ENCODE measurements at places on chromosomes 16 and 17.

DNA sequence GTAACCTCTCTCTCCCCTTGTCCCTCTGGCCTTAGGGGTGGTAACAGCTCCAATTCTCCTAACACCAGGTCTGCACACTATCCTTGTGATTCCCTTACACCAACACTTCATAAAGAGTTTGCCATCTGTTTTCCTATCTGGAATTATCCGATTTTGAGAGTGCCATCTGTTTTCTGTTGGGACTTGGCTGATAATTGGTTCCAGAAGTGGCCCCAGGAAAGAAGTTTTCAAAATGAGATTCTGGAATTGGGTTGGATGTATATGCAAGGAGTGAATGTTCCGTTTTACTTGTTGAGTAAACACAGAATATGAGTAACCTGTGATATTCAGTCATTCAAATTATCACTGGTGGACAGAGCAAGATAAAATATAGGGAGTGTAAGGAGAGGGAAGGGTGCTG, 134.1 kb upstream of the HS3ST3A1 start:
- DNase-seq: no peak

GRCh38 chr17:58415371-58416055, 1.8 kb downstream of the RNF43 start:
- no peak for DNase-seq

DNA sequence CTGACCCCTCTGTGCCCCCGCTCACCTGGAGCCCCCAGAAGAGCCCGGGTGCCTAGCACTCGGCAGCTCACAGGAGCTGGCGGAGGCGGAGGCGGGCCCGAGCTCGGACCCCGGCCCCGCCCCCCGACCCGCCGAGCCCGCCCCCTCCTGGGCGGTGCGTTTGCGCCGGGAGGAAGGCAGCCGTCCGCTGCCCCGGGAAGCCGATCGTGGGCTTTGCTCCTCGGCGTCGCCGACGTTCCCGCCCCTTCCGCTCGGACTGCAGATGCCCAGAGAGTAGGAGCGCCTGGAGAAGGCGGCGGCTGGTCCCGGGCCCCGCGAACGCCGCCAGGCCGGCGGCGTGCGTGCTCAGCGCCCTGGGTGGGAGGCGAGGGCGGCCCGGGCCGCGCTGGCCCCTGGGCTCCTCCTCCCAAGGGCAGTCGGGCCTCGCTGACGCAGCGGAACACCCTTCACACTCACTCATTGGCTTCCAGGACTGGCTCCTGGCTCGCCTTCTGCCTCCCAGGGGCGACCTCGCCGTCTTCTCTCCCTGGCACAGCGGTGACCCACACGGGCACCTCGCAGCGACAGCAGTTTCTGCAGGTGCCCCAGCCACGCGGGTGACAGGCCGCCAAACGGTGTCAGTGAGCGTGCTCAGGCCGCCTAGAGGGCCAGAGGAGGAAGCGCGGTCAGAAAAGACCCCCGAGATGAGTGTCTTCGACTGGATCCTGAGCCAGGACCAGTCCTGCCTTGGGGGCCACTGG, at the start of gene PLSCR3:
Gene PLSCR3, minus strand, starts transcription at position 74 of the 740 bp plus-strand sequence. CDS start 415 bp downstream, outside the sequence.
- peak; percentile 86 for DNase-seq

- no peak for DNase-seq
Measured at GRCh38 chr17:72976971-72977770, 115.3 kb downstream of the SLC39A11 start.

- no peak for DNase-seq
Measured at GRCh38 chr16:23742766-23743165, 12.1 kb upstream of the CHP2 start.

GRCh38 chr16:79929260-79929965, 328.9 kb upstream of the MAF start:
- no peak for DNase-seq

- no peak for DNase-seq
Measured at GRCh38 chr16:4944333-4945281, 7.7 kb upstream of the PPL start.

DNA sequence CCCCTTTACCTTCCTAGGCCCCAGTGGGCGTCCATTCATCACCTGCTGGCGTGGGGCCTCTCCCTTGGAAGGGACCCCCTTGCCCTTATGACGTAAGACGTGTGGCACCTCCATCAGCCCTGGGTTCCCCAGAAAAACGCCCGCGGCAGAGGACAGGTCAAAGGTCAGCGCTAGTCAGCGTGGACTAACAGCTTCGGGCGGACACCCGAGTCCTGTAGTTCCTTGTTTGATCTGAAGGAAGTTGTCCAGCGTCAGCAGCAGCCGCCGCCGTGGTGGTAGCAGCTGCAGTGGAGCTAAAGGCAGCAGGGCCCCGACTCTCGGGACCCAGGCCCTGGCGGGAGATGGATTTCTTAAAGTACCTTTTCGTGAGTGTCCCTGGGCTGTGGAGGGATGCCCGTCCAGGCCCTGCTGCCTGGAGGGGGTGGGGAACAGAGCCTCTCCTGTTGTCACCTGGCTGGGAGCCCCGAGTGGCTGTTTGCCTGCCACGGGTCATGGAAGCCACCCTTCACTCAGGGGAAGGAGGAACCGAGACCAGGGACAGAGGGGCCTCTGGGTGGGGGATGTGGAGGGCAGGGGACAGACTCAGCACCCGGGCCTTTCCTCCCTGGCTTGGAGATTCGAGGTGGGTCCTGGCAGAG, 123.6 kb downstream of the OR1D5 start:
- no peak for DNase-seq

GRCh38 chr17:49899191-49899485, 51.3 kb upstream of the TAC4 start:
- DNase-seq: no peak

DNA sequence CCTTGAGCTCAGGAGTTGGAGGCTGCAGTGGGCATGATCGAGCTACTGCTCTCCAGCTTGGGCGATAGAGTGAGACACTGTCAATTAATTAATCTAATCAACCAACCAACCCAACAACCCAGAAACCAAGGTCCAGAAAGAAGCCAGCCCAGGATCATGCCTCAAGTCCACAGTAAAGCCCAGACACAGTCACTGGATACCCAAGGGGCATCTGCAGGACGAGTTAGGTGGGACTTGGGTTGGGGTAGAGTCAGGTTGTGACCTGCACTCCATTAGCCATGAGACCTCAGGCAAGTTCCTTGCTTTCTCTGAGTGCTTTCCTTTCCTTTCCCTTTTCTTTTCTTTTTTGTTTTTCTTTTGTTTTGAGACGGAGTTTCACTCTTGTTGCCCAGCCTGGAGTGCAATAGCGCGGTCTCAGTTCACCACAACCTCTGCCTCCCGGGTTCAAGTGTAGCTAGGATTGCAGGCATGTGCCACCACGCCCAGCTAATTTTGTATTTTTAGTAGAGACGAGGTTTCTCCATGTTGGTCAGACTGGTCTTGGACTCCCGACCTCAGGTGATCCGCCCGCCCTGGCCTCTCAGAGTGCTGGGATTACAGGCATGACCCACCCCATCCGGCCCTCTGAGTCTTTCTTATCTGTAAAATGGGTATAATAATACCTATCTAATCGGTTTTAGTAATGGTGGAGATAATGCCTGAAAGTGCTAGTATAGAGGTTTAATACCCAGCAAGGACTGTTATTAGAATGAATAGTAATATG, 3.5 kb upstream of the HSD17B1 start:
- DNase-seq: no peak

GRCh38 chr17:81431545-81432482, 36.6 kb downstream of the BAHCC1 start:
- DNase-seq: no peak

DNA sequence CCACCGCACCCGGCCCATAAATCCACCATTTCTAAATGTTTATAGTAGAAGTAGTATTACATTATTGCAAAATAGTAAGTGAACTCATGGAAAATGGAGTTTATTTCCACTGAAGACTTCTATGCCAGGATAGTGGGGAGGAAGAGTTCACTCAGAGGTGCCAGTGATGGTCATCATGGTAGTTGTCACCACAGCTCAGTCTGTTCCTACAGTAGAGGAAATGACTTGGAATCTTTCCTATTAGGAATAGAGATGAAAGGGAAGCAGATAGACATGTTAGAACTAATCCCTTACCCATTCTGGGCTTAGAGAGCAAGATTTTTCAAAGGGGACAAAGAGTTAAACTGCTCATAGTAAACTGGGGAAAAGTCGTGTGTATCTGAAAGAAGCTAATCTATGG, 20.1 kb downstream of the MRPL45 start:
- no peak for DNase-seq

DNA sequence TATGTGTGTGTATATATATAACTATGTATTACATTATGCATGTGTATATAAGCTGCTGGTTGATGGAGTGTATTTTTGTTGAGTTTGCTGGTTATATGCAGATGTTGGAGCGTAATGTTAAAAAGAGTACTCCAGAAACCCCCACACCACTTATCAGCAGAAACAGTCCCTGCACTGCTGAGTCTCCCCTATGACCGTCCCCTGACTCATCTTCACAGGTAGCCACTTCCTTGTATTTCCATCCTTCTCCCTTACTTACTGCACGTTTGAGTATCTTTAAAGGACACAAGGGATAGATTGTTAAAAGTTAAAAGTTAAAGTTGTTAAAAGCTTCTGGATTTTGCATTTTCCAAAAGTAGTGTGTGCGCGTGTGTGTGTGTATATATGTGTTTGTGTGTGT, 853.9 kb upstream of the EEF2KMT start:
- DNase-seq: no peak

GRCh38 chr17:51660266-51660665, 399.9 kb downstream of the UTP18 start:
- DNase-seq: no peak

DNA sequence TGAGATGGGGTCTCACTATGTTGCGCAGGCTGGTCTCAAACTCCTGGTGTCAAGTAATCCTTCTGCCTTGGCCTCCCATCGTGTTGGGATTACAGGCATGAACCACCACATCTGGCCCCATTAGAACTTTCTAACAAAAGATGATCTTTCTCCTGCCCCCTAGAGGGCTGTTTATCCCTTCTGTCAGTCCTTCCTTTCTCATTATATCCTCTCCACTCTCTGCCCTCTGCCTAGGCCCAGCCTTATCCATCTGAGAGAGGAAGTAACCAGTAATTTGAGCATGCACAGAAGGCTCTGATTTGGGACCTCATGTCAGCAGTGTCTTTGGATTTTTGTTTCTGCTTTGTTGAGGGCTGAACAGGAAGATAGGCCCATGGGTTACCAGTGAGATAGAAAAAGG, 4.4 kb upstream of the DHX40 start:
- DNase-seq: no peak

- DNase-seq: no peak
Measured at GRCh38 chr17:37131669-37132611, 183.2 kb downstream of the AATF start.

GRCh38 chr17:10646392-10646990, 10.6 kb downstream of the MYH3 start:
- peak; percentile 79 for DNase-seq

DNA sequence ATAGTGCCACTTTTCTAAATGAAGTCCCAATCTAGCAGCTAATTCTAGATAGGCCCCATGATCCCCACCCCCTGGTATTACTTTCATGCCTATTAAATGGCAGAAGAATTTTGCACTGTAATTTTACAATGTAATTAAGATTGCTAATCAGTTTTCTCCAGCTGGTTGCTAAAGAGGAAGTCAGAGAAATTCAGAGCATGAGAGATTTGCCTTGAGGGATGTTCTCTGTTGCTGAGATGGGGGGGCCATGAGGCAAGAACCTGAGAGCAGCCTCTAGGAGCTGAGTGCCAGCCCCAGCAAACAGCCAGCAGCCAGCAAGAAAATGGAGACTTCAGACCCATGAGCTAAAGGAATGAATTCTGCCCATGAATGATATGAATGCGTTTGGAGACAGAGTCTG, 38.9 kb downstream of the SHCBP1 start:
- DNase-seq: no peak

GRCh38 chr16:64481497-64481896, 640.4 kb downstream of the CDH11 start:
- DNase-seq: no peak

- DNase-seq: no peak
Measured at GRCh38 chr16:9060225-9060624, 31.2 kb upstream of the HAPSTR1 start.

DNA sequence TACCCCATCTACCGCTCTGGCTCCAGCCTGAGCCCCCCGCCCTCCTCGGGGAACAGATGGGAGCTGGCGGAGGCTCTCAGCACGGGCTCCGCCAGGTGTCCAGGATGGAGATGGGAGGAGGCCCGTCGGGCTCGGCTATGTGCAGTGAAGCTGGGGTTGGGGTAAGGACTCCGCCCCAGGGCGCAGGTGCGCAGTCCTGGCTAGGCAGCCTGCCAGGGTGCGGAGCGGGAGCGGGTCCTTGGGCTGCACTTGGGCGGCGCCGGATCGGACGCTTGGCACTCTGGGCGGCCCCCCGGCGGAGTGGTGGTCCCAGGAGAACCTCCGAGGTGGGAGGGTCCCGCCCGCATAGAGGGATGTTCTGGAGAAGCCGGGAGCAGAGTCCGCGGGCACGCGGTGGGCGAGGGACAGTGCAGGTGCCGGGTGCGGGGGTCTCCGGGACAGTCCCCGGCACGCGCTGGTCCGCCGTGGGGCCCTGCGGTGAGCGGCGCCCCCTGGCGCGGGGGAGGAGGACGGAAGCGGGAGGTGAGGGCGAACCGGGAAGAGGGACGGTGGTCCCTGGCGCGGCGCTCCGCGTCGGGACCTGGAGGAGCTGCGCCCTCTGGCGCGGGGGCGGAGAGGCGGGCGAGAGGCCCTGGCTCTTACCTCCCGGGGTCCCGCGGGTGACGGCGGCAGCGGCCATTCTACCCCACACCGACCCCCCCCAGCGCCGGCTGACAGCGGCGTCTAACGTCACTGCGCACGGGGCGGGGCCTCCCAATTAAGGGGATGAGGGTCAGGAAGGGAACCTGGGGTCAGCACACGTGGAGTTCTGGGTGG, at the start of gene CAMTA2:
Gene CAMTA2, minus strand, starts transcription at position 725 of the 816 bp plus-strand sequence. CDS start 1,453 bp downstream, outside the sequence.
- DNase-seq: peak; percentile 90

GRCh38 chr17:65794572-65794971, 233.1 kb upstream of the AXIN2 start:
- no peak for DNase-seq

GRCh38 chr16:86826941-86827340, 248.6 kb downstream of the FOXL1 start:
- no peak for DNase-seq

DNA sequence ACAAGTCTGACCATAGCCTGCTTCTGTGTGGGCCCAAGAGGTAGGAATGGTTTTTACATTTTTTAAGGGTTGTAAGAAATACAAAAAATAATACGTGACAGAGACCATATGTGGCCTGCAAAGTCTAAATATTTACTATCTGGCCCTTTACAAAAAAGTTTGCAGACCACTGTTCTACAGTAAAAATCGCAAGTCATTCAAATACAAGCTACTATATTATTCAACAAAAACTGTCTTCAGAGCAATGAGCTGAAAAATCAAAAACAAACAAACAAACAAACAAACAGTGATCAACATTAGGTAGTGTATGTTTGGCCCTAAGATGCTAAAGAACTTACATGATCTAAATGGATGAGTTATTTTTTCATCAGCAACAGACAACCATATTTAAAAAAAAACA, 32.5 kb downstream of the IKZF3 start:
- DNase-seq: no peak

DNA sequence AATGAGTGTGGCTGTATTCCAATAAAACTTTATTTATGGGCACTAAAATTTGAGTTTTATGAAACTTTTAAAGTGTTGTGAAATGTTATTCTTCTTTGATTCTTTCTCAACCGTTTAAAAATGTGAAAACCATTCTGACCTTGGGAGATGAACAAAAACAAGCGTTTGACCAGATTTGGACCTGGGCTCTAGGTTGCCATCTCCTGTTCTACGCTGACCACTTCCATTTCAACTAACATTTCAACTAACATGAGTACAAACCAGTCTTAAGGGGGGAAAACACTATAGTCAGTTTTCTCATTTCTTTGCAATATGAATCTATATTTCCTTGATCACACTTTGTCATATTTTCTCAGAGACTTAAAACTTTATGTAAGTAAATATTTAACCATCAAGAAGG, 118.4 kb upstream of the IRX5 start:
- DNase-seq: no peak

All from activated CD4-positive, alpha-beta memory T cell treated with anti-CD3 and anti-CD28 coated beads for 36 hours (primary cell).